Ovary (tissue), 10 donors: ENCODE measurements at places on chromosomes 2 and 18. TPM values are rescaled to one million over a fixed set of nuclear protein-coding genes. Genes with fewer than 3 reads are reported as not detected.

DNA sequence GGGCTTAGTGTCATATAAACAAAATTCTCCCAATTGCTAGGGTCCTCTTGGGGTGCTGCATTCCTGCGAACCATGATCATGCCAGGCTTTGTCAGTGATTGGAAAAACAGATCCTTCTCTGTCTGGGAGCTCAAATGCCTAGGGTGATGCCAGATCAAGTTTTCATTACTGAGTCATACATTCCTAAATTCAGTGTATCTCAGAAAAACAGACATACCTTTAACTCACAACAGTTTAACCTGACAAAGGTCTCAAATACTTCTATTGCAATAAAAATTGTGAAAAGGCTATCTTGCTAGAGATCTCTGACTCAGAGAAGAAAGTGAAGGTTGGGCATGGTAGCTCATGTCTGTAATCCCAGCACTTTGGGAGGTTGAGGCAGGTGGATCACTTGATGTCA lies 86.9 kb downstream of the SH3YL1 start:
- DNase-seq = no peak

DNA sequence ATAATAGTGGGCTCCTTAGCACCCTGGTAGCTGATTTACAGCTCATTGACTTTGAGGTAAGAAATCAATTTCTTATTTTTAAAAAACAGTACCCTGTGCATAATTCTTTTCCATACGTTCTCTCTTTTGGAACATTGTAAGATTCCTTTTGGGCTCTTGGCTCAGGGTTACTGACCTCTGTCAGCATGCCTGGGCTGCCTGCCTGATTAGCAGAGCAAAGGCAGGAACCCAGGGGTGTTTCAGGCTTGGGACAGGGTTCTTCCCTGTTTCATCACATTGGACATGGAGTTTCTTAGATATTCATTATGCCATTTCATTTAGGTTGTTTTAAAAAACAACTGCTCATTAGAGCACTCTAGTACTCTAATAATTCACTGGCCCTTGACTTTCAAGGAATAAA lies 73.8 kb upstream of the ITM2C start:
- no peak for DNase-seq

SCN2A gene
- total RNA-seq = 0.34 TPM

GRCh38 chr2:232058063-232058877 lies 96.8 kb downstream of the DIS3L2 start:
- no peak for DNase-seq

LIMS3 gene
- 6.8 TPM for total RNA-seq

- no peak for DNase-seq
Measured at GRCh38 chr2:52861596-52861995, 906.0 kb upstream of the CHAC2 start.

IL36A gene
- total RNA-seq = not detected

TNS1 gene
- 391 TPM for total RNA-seq

DNA sequence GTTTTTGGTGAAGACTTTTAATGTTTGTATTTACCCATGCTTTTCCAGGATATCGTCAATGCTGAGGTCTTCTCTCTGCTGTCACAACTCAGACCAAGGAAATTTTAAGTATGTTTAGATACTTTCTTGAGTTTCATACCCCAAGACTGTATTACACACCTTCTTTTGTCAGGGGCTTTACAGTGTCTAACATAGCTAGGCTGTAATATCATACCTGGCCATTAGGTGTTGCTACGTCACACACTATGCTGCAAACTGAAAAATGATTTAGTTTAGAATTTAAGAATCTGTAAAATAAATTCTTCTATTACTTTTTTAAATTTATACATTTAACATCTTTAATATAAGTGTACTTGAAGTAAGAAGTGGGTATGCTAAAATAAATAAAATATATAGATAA lies 358.4 kb upstream of the NRP2 start:
- DNase-seq = no peak

GRCh38 chr18:35076135-35076924 lies 35.1 kb downstream of the MAPRE2 start:
- no peak for DNase-seq

DNA sequence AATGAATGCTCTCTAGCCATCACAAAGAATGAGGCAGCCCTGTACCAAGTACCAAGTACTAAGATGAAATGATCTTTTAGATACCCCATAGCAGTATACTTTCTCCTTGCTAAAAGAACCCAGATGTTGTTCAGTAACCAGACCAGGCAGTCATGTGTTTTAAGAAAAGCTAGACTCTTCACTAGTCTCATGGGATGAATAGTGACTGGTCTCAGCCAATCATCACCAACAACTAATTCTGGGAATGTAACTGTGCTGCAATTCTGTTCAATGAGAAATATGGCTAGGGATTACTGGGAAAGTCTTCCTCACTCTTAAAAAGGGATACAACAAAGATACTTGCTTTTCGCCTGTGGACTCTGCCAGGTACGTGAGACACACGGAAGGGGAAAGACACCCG lies 29.5 kb downstream of the MBOAT2 start:
- no peak for DNase-seq
